Bronchial epithelial cell (primary cell): ENCODE measurements at places on chromosomes 13 and 19. TPM values are rescaled to one million over a fixed set of nuclear protein-coding genes. Genes with fewer than 3 reads are reported as not detected.
A peak's percentile ranks its signal among the peaks of the same experiment; 100 is the strongest.

DNA sequence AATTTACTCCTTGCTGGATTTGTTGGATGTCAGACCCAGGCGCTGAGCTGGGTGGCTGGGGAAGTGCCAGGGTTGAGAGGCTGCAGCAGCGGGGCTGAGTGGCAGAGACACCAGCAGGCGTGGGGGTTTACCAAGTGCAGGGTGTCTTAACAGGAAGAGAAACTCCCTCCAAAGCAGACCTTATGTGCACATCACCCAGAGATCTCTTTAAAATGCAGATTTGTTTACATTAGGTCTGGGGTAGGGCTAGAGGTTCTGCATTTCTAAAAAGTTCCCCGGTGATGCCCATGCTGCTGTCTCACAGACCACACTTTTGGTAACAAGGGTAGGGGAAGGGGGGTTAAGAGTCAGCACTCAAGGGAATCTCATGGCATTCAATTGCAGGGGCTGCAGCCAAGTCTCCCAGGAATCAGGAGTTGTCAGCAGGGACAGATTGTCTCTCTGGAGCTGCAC lies 80.7 kb upstream of the OLFM4 start:
- DNase-seq = no peak

Gene CALR3
- total RNA-seq = 0.26 and 0.51 TPM in 2 replicates

Gene NLRP4
- total RNA-seq = not detected in 2 replicates

- DNase-seq = no peak
These were observed 292.5 kb downstream of the UQCRFS1 start for GRCh38 chr19:28920269-28921066.

- DNase-seq = no peak
These were observed 555 bp downstream of the SAMD4B start for GRCh38 chr19:39342647-39343305.

- no peak for DNase-seq
These were observed 81.4 kb upstream of the PCDH8 start for GRCh38 chr13:52929846-52930245.

Gene SIGLECL1
- total RNA-seq = not detected in 2 replicates

Gene FUT3
- 16.1 and 40.8 TPM in 2 replicates for total RNA-seq

DNA sequence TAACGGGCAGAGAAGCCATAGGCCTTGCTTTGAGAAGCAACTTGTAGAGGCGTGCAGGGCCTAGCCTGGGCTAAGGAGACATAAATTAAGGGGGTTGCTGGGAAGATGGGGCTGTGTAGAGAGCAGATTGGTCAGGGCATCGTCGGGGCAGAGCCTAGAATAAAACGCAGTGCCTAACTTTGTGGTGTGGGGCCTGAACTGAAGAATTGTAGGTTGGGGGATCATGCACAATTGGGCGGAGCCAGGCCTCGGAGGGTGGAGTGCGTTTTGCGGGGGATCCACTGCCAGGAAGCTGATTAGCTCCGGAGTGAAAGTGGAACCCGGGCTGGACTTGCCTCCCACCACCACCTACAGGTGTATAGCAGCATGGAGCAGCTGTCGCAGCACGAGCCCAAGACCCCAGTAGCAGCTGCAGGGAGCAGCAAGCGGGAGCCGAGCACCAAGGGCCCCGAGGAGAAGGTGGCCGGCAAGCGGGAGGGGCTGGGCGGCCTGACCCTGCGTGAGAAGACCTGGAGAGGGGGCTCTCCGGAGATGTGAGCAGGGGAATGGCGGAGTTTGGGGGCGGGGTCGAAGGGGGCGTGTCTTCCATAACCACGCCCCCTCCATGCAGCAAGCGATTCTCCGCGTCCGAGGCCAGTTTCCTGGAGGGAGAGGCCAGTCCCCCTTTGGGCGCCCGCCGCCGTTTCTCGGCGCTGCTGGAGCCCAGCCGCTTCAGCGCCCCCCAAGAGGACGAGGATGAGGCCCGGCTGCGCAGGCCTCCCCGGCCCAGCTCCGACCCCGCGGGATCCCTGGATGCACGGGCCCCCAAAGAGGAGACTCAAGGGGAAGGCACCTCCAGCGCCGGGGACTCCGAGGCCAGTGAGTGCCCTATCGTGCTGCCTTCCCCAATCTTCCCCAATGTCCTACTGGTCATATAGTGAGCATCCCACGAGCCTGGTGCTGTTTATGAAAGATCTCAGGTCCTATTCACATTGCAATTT lies 13.8 kb downstream of the DNASE2 start:
- DNase-seq = peak; percentile 28

- no peak for DNase-seq
These were observed 64.7 kb downstream of the MYCBP2 start for GRCh38 chr13:77262198-77262597.
